ENCODE measurements at places on chromosomes 16 and 17.

DNA sequence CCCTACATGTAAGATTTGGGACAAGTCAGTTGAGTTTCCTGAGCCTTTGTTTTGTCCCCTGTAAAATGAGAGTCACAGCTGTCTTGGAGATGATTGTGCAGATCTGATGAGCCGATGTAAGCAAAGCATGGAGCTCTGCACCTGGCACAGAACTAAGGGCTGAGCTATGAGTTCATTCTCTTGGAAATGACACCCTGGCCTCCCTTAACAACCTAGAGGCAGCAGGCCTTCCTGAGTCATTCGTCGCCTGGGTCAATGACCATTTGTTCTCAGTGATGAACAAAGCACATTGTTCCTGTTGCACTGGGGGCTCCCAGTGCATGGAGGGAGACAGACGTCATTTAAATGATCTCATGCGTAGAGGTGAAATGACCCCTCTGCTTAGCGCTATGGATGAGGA lies 62.8 kb upstream of the GCSH start:
- DNase-seq: no peak

DNA sequence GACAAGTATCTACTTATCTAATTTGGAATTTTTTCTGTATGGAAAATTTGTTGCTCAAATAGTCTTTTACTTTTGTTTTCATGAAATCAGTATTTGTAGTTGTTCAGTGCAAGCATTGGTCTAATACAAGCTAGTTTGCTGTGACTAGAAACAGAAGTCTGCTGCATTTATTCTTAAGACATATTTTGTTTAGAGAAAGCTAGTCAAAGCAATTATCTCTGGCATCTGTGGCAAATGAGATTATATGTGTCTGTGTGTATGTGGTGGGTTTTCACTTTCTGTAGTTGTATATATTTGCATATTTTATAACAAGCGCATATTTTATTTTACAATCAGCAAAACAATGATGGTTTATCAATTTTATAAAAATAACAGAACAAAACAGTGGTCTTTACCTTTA lies 96.0 kb upstream of the SIAH1 start:
- DNase-seq: no peak

DNA sequence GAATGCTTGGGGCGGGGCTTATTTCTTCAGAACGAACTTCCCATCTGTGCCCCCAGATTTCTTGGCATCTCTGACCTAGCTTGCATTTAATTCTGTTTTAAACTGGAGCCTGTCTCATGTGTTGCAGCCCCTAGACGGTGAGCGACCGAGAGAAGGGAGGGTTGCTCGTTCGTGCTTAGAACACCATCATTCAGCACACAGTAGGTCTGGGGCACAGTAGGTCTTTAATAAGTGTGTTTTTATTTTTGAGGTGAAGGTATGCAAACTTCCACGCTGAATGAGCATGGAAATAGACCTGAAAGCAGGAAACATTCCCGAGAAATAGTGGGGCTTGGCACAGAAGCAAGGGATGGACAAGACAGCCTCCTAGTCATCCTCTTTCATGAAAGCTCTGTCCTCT lies 57.0 kb upstream of the TAC4 start:
- DNase-seq: no peak

DNA sequence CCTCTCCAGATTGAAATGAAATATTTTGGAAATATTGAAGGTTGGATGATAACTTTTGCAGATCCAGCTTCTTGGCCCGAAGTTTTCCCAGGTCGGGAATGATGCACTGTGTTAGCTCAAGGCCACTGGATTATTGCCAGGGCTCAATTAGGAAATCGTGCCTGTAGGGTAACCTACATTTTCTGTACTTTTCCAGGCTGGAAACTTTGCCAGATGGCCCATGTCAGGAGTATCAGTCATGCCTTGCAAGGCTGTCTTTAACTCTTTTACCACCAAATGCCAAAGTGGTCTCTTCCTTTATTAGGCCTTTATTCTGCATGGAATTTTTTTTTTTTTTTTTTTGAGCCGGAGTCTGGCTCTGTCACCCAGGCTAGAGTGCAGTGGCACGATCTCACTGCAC lies 8.9 kb upstream of the SEC14L1 start:
- DNase-seq: no peak

DNA sequence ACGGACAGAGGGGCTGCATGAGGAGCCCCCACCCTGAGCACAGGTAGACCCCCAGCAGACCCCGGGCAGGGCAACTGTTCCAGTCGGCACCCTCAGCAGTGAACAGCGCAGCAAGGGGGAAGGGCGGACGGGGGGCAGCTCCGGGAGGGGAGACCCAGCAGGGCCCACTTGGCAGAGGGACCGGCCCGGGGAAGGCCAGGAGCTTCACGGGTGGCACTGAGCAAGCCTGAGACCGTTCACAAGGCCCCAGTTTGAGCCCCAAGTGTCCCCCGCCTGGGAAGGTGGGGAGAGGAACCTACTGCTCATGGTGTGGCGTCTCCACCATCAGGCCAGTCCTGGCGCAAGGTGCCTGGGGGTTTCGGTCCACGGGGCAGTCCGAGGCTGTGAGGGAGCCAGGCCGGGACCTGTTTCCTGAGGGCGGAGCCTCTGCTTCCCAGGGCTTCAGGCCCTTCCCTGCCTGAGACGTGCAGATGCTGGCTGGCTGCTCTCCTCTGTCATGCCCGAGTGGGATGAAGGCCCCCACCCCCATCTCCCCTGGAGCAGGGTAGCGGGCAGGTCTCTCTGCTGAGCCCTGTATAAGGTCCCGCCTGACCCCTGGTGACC lies 54.4 kb upstream of the GNG13 start:
- no peak for DNase-seq
